ENCODE measurements at places on chromosomes 3 and 15. TPM values are rescaled to one million over a fixed set of nuclear protein-coding genes. Genes with fewer than 3 reads are reported as not detected.

COPS2 gene
- 45.8 TPM for total RNA-seq

SEMA6D gene
- total RNA-seq = 5.5 TPM

ALPK3 gene
- total RNA-seq = 0.81 TPM

ECE2 gene
- total RNA-seq = not detected

CHRNA7 gene
- 3.8 TPM for total RNA-seq

ZBTB11 gene
- total RNA-seq = 15.3 TPM

KNL1 gene
- total RNA-seq = 33.9 TPM

DNA sequence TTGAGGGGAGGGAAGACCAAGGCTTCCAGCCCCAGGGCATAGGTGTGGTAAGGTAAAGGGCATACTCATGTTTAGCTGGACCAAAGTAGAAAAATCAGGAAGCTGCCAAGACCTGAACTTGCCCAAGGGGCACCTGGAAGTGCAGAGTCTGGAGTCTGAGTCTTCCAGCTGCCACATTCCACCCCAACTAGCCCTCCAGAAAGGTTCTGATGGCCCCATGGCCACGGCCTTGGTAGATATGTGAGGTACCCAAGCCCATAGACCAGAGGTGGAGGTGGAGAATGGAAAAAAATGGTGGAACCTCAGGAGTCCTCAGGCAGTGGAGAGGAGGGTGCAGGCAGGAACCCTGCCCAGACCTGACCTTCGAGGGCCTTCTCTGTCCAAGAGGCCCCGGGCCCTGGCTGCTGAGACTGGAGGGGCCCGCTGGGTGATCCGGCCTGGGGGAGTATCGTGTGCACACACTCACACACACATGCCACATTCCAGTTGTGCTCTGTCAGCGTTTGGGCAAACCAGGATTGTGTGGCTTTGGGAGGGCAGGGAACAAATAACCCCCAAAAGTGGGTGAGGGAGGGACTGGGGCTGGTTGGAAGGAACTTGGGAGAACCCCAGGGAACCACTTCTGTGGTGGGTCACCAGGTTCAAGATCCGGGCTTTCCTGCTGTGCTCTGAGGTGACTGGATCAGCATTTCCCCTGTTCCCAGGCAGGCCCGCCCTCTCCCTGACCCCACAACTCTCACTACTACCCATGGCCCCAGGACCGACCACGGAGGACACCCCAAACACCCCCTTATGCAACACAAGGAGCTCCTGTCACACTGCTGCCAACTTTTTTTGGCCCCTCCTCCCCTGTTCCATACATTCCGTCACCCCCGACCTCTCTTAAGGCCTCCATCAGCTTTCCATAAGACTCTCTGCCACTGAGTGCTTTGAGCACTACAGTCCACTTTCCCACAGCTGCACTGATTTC, 11.6 kb downstream of the MYL3 start:
- no peak for DNase-seq

GRCh38 chr3:66380200-66380932, 120.5 kb downstream of the LRIG1 start:
- no peak for DNase-seq

GRCh38 chr3:26712211-26713026, 89.8 kb downstream of the LRRC3B start:
- no peak for DNase-seq

DNA sequence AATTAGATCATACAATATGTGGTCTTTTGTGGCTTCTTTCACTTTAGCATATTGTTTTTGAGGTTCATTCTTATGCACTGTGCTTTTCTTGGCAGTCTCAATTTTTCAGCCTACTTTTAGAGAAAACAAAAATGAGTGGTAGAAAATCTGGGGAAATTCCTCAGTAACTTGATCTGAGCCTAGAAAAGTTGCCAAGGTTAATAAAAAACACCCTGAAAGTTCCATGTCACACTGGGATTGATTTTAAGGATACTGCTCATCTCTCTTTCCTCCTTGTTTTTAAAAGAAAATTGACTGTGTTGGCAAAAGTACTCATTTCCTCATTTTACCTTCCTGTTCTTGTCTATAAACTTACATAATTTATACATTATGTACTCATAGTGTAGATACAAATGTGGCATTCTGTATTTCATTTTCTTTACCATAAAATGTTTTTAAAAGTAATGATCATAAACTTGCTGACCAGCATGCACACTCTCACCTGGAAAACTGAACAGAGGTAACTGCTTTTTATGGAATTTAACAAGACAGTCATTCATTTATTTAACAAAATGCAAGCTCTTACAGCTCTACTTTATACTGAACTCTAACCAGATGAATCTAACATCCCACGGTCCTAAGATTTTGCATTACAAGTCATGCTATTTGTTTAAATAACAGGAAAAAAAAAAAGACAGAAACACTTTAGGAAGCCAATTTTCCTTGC, 28.6 kb upstream of the SH3BP5 start:
- no peak for DNase-seq
